ENCODE measurements at places on chromosomes 5 and 9. TPM values are rescaled to one million over a fixed set of nuclear protein-coding genes. Genes with fewer than 3 reads are reported as not detected.

DNA sequence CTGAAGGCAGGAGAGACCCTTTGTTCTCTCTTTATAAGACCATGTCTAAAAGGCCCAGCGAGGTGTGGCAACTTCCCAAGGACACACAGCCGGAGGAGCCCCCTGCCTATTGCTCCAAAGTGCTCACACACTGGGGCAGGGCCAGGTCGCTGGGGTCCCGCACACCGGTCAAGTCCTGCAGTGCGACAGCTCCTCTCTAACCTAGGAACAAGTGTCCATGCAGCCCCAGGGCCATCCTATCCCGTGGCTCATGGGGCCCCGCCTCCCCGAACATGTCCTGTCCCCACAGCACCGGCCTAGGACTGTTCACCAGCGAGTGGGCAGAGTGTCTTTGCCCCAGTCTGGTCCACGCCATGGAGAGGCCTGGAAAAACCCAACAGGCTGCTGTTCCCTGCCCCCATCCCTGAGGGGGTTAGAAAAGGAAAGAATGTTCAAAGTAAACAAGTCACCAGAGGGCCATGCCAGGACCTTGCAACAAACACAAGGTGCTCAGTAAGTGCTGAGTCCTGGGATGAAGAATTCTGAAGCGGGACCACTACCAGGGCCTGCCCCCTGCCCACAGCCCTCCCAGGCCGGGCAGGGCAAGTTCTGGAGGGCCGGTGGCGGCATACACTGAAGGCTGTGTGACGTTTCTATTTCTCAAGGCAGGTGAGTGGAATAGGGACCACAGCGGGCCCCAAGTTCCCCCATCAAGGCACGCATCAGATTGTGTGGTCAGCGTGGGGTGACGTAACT lies 938 bp downstream of the NINJ1 start:
- H3K4me1 ChIP-seq, result peaks cover 16% of the 10 kb centered on the region
- H3K27me3 ChIP-seq, result no peaks in the 10 kb centered on the region
- peak overlapping the region; percentile 94 for H3K4me3 ChIP-seq
- peak; percentile 43 for DNase-seq

GRCh38 chr5:123261752-123262151 lies 161.5 kb downstream of the CEP120 start:
- no peak for DNase-seq
- H3K4me1 ChIP-seq, result no peaks in the 10 kb centered on the region
- H3K27ac ChIP-seq, result no peak overlapping the region
- no peaks in the 10 kb centered on the region for H3K27me3 ChIP-seq

DNA sequence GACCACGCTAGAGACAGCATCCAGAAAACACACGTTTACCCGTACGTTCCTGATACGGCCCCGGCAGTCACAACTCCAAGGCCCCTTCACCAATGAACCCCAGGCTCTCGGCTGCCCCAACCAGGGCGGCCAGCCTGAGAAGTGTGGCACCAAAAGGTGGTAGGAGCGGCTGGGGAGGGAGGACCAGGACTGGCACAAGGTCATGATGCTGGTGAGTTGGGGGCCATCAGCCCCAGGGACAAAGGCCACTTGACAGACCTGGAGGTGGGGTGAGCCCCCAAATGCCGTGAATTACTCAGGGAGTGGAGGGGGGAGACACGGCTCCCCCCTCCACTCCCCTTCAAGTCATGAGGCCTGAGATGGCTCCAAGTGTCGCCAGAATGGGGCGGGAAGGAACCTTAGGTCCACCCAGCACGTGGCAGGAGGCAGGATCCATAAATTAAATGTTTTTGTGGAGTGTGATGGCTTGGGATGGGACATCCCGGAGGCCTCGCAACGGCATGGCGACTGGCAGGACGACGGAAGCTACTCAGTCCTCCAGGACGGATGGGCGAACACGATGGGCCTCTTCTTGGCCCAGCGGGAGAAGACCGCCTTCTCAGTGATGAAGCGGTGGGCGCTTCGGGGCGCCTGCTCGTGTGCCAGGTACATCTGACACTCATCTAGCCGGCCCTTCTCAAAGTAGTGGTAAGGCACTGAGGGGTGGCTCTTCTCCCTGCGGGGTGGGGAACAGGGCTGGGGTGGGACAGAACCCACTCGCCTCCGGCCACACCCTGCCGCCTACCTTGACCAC lies 8.7 kb upstream of the ST6GALNAC6 start:
- H3K4me1 ChIP-seq, result peaks cover 19% of the 10 kb centered on the region
- no peaks in the 10 kb centered on the region for H3K36me3 ChIP-seq
- no peak overlapping the region for H3K4me3 ChIP-seq
- H3K27me3 ChIP-seq, result no peaks in the 10 kb centered on the region
- no peak for DNase-seq

The TMEM252 gene
- total RNA-seq, result not detected

The IL7R gene
- 0.56 TPM for total RNA-seq

The ERAP2 gene
- 3.5 TPM for total RNA-seq
